ENCODE measurements at places on chromosomes 12 and 14.

- no peaks in the 10 kb centered on the region for H3K4me1 ChIP-seq
- H3K27me3 ChIP-seq: peaks cover 2% of the 10 kb centered on the region
- H3K36me3 ChIP-seq: no peaks in the 10 kb centered on the region
- H3K4me3 ChIP-seq: no peak overlapping the region
- DNase-seq: no peak
- H3K27ac ChIP-seq: no peak overlapping the region
These were observed 296.5 kb downstream of the GALC start for GRCh38 chr14:87696485-87696884.

DNA sequence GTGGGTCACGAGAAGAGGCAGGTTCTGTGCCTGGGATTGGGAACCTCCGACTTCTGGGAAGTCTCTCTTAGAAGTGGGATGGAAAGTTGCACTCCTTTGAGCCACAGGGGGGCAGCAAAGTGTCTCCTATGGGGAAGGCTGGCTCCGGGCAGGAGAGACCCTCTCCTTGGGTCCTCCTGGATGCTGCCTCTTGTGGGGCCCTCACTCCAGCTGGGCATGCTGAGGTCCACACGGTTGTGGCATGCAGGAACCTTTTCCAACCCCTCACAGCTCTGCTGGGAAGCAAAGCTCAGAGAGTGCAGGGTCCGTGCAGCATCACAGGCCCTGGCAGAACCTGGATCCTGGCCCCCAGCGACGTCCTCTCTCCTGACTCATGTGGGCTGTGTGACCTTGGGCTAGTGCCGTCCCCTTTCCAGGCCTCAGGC, 17.4 kb downstream of the SDSL start:
- peaks cover 3% of the 10 kb centered on the region for H3K27me3 ChIP-seq
- H3K4me1 ChIP-seq: no peaks in the 10 kb centered on the region
- no peak overlapping the region for H3K4me3 ChIP-seq
- no peaks in the 10 kb centered on the region for H3K36me3 ChIP-seq
- DNase-seq: peak; percentile 28
- no peak overlapping the region for H3K27ac ChIP-seq

- H3K27ac ChIP-seq: no peak overlapping the region
- H3K4me1 ChIP-seq: peaks cover 15% of the 10 kb centered on the region
- no peak overlapping the region for H3K4me3 ChIP-seq
These were observed 1.8 kb upstream of the VSX2 start for GRCh38 chr14:74237441-74237840.

- H3K4me1 ChIP-seq: peaks cover 14% of the 10 kb centered on the region
- H3K27me3 ChIP-seq: no peaks in the 10 kb centered on the region
- no peaks in the 10 kb centered on the region for H3K36me3 ChIP-seq
These were observed 4.9 kb downstream of the ZNF385A start for GRCh38 chr12:54379398-54380201.

GRCh38 chr14:96978525-96979272, 181.5 kb downstream of the VRK1 start:
- no peak overlapping the region for H3K27ac ChIP-seq
- no peak overlapping the region for H3K4me3 ChIP-seq
- peaks cover 2% of the 10 kb centered on the region for H3K36me3 ChIP-seq
- no peaks in the 10 kb centered on the region for H3K4me1 ChIP-seq
- no peak for DNase-seq

GRCh38 chr14:77864085-77864484, 64.2 kb downstream of the ADCK1 start:
- no peak overlapping the region for H3K4me3 ChIP-seq
- H3K27ac ChIP-seq: no peak overlapping the region
- H3K4me1 ChIP-seq: no peaks in the 10 kb centered on the region

DNA sequence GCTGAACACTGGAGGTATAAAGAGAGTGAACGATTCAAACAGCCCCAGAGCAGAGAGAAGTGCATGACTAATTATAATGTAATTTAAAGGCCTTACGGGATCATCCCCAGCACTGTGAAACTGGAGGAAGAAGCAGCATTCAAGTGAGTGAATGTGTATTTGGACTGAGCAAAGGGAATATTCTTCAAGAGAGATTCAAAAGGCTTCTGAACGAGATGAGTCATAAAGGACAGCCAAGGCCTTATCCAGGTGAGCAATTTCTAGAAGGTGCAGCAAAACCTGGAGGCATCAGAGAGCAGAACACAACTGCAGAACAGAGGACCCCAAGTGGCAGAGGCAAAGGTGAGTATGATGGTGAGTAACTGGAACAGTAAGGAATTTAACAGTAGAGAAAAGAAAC, 127.2 kb downstream of the BCAT1 start:
- H3K27ac ChIP-seq: no peak overlapping the region
- peaks cover 24% of the 10 kb centered on the region for H3K4me1 ChIP-seq
- H3K4me3 ChIP-seq: no peak overlapping the region
- peak; percentile 12 for DNase-seq
- H3K36me3 ChIP-seq: peaks cover 5% of the 10 kb centered on the region

DNA sequence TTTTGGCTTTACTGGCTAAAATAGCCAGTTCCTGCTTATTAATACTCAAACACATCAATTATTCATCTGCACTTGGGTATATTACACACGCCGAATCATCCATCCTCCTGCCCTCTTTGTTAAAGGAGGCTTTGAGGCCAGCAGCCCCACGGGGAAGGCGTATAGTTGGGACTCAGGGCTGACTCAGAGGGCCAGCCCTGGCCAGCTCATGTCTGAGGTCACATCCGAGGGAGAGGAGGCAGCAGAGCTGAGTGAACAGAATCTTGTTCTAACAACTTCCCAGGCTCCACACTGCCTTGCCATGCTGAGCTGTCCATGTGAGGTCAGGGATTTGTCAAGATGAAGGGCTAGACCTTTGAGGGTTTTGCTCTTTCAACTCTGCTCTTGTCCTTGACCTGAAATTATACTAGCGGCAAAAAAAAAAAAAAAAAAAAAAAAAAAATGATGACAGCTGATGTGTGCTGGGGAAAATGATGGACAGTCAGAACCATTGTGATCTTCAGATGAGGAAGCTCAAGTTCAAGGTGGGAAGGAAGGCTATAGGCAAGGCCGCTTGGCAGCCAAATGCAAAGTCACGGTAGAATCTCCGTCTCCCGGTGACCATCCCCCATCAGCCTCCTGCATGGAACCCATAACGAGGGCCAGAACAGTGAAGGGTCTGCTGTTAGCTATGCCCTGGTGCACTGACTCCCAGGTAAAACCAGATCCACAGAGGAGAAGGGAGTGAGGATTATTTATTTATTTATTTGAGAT, 12.5 kb upstream of the MARK3 start:
- H3K27ac ChIP-seq: no peak overlapping the region
- no peaks in the 10 kb centered on the region for H3K4me1 ChIP-seq
- no peaks in the 10 kb centered on the region for H3K36me3 ChIP-seq
- no peaks in the 10 kb centered on the region for H3K27me3 ChIP-seq

DNA sequence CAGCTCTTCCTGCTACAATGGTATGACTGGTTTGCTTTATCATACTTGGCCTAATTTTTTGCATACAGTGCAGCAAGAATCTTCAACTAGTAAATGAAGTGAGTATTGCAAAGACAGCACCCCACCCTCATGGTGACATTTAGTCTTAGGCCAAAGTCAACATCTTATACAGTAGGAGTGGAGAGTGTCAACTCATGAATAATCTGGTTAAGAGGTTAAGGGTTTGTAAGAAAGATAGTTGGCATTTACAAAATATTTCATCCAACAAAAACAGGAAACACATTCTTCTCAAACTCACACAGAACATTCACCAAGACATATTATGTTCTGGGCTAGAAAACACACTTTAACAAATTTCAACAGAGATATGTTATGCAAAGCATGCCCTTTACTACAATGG, 2.2 kb upstream of the OAS1 start:
- H3K27ac ChIP-seq: no peak overlapping the region
- H3K4me1 ChIP-seq: peaks cover 52% of the 10 kb centered on the region
- DNase-seq: no peak
- no peak overlapping the region for H3K4me3 ChIP-seq
- peaks cover 11% of the 10 kb centered on the region for H3K36me3 ChIP-seq

- H3K4me3 ChIP-seq: no peak overlapping the region
- H3K27ac ChIP-seq: no peak overlapping the region
- DNase-seq: no peak
- no peaks in the 10 kb centered on the region for H3K36me3 ChIP-seq
- H3K27me3 ChIP-seq: no peaks in the 10 kb centered on the region
- peaks cover 2% of the 10 kb centered on the region for H3K4me1 ChIP-seq
These were observed 13.4 kb downstream of the C1S start for GRCh38 chr12:7073946-7074345.

DNA sequence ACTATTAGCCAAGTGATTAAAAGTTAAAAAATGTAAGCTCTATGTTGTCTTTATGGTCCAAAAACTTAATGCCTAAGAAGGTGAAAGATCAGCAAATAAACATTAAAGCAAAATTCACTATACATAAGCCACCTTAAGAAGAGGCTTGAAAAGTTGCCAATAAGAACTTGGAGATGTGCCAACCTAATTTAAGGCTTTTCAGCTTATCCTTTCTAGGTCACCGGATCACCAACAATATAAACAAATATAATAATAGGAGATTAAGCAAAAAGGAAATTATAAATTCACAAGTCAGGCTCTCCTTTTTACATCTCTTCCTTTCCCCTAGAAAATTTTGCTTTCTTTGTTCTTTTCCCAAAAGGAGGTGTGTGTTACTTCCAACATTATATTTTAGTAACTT, 30.9 kb downstream of the SLC2A3 start:
- H3K36me3 ChIP-seq: no peaks in the 10 kb centered on the region
- H3K4me3 ChIP-seq: no peak overlapping the region
- DNase-seq: no peak

DNA sequence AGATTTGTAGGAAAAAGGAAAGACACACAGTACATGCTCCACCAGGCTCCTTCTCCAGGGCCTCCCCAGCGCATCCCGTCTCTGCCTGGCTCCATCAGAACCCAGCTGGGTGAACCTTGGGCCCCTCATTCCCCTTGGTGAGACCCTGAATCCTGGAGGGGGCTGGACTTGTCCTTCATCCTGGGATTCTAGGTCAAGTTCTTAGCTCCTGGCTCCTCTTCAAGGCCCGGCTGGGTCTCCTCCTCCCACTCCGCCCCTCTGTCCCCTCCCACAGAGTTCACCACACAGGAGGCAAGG, 49.2 kb downstream of the PSMA6 start:
- no peak overlapping the region for H3K4me3 ChIP-seq
- no peak overlapping the region for H3K27ac ChIP-seq
- H3K4me1 ChIP-seq: peaks cover 18% of the 10 kb centered on the region
- H3K27me3 ChIP-seq: no peaks in the 10 kb centered on the region
- DNase-seq: no peak
- H3K36me3 ChIP-seq: no peaks in the 10 kb centered on the region

DNA sequence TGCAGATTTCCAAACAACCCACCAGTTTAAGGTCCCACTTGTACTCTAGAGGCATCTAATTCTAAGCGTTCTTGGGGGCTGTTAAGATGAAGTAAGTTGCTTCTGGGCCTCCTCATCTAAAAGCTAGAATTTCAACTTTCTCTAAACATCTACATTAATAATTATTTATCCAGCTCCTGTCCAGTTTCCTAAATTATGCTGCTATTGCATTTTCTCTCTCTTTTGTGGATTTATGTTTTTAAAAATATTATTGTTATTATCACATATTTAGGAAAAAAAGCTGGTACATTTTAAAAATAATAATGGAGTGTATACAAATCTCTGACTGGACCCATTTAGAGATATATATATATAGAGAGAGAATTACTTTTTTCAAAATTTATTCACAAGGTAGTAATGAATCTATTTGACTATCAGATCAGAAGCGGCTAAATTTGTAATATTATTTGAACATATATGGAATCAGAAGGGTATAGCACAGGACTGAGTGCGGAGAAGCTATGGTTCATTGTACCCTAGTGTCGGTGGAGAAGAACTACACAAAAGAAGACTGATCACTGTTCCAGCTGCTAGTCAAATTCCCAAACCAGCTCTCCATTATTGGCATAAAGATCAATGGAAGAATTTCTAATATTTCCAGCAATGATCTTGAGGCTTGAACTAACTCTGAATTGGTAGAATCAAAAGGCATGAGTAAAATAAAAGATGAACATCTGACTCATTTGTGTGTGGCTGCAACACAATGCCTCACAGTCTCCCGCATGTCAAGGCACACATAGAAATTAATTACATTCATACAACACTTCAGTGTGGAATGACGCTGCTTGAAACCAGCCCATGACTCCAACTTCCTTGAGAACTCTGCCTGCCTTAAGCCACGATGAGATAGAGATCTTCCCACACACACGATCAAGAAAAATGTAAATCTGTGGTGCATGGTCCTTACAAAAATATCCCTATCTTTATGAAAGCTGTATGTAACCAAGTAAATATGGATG, 433.4 kb upstream of the OR4E1 start:
- no peaks in the 10 kb centered on the region for H3K27me3 ChIP-seq
- peak overlapping the region; percentile 82 for H3K27ac ChIP-seq
- H3K36me3 ChIP-seq: no peaks in the 10 kb centered on the region
- peak; percentile 22 for DNase-seq
- peak overlapping the region; percentile 4 for H3K4me3 ChIP-seq

GRCh38 chr12:53568809-53569557, 57.2 kb downstream of the ATF7 start:
- no peak overlapping the region for H3K27ac ChIP-seq
- no peaks in the 10 kb centered on the region for H3K27me3 ChIP-seq
- H3K4me1 ChIP-seq: peaks cover 57% of the 10 kb centered on the region
- DNase-seq: no peak
- peaks cover 5% of the 10 kb centered on the region for H3K36me3 ChIP-seq

DNA sequence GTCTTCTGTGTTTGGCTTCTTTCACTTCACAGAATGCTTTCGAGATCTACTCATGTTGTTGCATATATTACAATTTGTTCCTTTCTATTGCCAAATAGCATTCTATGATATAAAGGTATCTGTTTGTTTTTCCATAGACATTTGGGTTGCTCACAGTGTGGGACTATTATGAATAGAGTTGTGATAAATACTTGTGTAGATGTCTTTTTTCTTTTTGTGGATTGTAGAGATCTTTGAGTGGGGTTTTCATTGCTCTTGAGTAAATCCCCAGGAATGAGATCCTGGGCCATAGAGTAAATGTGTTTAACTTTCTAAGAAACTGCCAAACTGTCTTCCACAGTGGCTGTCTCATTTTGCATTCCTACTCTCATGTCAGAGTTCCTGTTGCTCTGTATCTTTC, 24.9 kb upstream of the CEBPE start:
- no peak for DNase-seq
- no peak overlapping the region for H3K4me3 ChIP-seq
- H3K36me3 ChIP-seq: no peaks in the 10 kb centered on the region
- H3K4me1 ChIP-seq: no peaks in the 10 kb centered on the region
- H3K27me3 ChIP-seq: no peaks in the 10 kb centered on the region

DNA sequence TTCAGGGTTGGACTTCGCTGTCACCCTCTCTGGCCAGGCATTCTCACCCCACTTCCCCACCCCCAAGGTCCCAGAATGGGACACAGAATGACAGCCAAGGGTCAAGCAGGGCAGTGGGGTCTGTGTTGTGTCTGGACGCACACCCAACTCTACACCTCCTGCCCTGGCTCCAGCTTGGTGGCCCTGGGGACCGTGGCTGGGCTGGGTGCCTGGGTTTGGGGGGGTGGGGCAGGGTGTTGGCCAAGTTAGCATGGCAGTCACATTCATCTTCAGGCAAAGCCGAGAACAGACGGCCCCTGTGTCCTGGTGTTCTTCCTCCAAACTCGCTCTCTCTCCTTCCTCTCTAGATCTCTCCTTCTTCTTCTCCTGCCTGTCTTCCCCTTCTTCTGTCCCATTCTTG, 5.6 kb downstream of the LRP1 start:
- no peak overlapping the region for H3K27ac ChIP-seq
- DNase-seq: no peak
- H3K36me3 ChIP-seq: no peaks in the 10 kb centered on the region
- peaks cover 11% of the 10 kb centered on the region for H3K4me1 ChIP-seq
- H3K27me3 ChIP-seq: no peaks in the 10 kb centered on the region
- no peak overlapping the region for H3K4me3 ChIP-seq

GRCh38 chr12:45974883-45975282, 15.5 kb downstream of the SCAF11 start:
- H3K27me3 ChIP-seq: no peaks in the 10 kb centered on the region
- peaks cover 26% of the 10 kb centered on the region for H3K36me3 ChIP-seq
- peaks cover 66% of the 10 kb centered on the region for H3K4me1 ChIP-seq
- H3K4me3 ChIP-seq: no peak overlapping the region
- H3K27ac ChIP-seq: no peak overlapping the region
